Muscle of leg (tissue), 16 donors: ENCODE measurements at places on chromosomes 7 and 10.

DNA sequence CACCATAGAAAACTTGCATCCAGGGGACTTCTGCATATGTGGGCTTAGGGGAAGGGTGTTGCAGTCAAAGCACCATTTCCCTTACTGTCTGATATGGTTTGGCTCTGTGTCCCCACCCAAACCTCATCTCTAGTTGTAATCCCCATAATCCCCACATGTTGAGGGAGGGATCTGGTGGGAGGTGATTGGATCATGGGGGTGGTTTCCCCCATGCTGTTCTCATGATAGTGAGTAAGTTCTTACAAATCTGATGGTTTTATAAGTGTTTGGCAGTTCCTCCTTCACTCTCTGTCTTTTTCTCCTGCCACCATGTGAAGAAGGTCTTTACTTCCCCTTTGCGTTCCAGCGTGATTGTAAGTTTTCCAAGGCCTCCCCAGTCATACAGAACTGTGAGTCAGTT lies 177.4 kb downstream of the ADK start:
- peaks cover 2% of the 10 kb centered on the region for H3K36me3 ChIP-seq
- DNase-seq = peak; percentile 39
- H3K27me3 ChIP-seq = no peaks in the 10 kb centered on the region
- no peak overlapping the region for H3K4me3 ChIP-seq

GRCh38 chr7:42834676-42835075 lies 77.2 kb downstream of the C7orf25 start:
- DNase-seq = no peak
- H3K36me3 ChIP-seq = no peaks in the 10 kb centered on the region
- peaks cover 16% of the 10 kb centered on the region for H3K4me1 ChIP-seq

DNA sequence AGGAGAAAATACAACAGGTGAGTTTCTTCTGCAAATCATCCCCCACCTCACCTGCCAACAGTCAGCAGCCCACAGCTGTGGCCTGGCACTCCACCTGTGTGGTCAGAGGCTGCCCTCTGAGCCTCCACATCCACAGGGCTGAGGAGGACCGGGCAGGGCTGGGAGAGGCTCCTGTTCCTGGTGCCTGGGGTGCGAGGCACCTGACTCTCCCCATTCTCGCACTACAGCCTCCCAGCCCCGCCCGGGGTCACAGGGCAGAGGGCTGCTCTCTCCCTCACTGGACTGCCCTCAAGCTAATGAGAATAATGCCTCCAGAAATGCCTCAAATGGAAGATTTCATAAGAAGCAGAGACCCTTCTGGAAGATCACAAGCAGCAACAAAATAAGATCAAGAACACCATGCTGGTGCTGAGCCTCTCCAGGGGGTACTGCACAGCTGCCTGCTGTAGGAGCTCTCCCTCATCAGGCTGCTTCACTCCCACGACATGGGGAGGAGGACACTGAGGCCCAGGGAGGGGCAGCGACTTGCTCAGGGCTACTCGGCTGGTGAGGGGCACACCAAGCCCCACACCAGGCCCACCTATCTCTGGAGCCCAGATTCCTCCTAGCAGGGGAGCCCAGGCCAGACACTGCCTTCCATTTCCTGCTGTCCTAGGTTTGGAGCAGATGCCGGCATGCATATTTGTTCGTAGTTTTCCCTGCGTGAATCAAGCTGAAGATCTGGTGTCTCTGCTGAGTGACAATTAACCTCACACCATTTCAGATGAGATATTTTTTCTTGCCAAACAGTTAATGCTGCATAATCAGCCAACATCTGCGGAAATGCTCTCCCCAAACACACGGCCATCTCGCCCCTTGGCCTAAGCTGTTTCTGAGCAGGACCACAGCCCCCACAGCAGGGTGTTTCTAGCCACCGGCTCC lies 76.5 kb downstream of the FAM53B start:
- H3K4me1 ChIP-seq = peaks cover 73% of the 10 kb centered on the region
- H3K27me3 ChIP-seq = no peaks in the 10 kb centered on the region
- H3K4me3 ChIP-seq = no peak overlapping the region
- peaks cover 44% of the 10 kb centered on the region for H3K36me3 ChIP-seq

- no peak overlapping the region for H3K4me3 ChIP-seq
- H3K36me3 ChIP-seq = peaks cover 27% of the 10 kb centered on the region
- DNase-seq = no peak
- no peaks in the 10 kb centered on the region for H3K4me1 ChIP-seq
These were observed 32.3 kb downstream of the PYROXD2 start for GRCh38 chr10:98382691-98383101.

GRCh38 chr7:29922921-29923700 lies 66.5 kb downstream of the SCRN1 start:
- no peak for DNase-seq
- H3K36me3 ChIP-seq = peaks cover 45% of the 10 kb centered on the region
